ENCODE measurements at places on chromosomes 3 and 15.

DNA sequence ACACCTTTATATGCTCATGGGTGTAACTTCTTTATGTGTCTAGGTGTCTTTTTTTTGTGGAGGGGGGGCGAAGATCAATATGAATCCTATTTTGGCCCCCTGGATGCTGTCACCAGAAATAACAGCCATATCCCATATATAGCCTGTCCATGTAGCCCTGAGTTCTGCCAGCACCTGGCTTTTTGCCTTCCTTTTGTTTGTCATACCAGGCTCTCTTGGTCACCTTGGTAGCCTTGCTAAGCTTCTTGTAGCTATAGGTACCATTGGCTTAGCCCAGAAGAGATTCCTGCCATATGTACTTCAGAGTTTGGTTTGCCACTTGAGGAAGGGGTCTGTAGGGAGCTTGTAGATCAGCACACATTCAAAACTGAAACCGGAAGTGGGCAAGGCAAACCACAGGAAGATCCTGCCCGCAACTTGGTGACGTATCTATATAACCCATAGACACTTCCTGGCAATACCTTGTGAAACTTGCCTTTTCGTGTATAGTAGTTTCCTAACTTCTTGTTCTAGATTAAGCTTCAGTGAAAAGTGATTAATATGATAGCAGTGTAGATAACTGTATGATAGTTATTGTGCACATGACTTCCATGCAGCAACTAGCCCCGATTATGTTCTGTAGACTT lies 11.9 kb downstream of the RASA2 start:
- DNase-seq, result no peak

GRCh38 chr3:152203652-152204051 lies 65.1 kb upstream of the MBNL1 start:
- no peak for DNase-seq

DNA sequence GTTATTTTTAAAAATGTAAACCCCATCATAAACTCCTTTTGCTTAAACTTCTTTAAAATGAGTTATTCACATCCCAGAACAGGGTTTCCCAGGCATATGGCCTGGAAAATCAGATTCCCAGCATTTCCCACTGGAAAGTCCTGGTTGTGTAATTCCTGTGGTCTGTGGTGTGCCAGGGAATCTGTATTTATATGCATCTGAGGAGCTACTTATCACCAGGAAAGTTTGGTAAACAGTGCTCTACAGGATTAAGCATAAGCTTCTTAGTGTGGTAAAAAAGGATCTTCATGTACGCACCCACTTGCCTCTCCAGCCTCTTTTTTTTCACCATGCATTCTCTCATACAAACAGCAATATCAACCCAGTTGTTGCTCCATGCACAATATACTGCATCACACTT lies 28.2 kb downstream of the MEIS2 start:
- no peak for DNase-seq

DNA sequence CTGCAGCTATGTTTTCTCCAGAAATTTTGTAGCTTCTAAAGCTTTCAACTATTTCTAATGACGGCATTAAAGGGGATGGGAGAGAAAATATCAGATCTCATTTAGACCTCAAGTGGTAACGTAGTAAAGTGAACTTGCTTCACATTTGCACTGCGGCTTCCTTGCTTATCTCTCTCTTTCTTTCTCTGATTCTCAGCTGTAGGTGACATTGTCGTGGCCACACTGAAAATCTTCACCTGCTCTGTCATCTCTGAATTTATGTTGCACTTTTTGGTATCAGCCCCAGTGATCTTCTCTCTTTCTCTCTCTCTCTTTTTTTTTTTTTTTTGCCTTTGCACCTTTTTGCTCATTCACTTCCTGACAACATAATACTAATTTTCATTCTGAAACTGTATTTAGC lies 254.1 kb upstream of the SATB1 start:
- DNase-seq, result no peak

DNA sequence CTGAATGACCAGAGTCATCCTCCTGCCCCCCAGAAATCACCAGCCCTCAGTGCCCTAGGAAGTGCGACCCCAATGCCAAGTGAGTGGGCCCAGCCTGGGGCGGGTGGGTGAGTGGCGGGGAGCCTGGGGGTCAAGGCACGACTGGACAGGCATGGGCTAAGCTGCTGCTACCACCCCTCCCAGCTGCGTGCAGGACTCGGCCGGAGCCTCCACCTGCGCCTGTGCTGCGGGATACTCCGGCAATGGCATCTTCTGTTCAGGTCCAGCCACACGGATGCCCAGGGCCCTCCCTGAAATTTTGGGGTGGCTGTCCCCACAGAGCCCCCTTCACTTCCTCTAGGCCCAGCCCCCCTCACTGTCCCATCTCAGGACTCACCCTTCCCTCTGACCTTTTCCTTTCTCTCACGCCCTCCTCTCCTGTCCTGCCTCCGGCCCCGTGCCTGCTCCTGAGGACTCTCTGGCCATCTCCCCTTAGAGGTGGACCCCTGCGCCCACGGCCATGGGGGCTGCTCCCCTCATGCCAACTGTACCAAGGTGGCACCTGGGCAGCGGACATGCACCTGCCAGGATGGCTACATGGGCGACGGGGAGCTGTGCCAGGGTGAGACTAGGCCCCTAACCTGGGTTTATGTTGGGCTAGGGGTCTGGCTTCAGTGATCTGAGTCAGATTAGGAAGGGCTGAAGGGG lies 17.0 kb downstream of the NT5DC2 start:
- no peak for DNase-seq

DNA sequence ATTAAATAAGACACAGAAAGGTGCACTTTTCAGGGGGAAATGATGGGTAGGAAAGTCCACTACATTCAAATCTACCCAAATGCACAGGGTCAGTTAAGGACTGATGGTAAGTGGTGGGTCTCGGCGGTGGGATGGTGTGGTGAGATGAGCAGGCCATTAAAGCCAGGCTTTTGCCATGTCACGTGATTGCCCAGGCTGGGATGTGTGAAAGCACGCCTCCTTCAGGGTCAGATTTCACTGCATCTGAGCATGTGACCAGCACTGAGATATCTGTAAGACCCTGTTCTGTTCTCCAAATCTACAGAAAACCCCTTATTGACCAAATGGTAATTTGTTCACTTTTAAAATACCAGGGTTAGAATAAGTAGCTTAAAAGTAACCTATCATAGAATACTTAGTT lies 301.5 kb downstream of the MEX3B start:
- DNase-seq, result no peak

- DNase-seq, result no peak
Observed at GRCh38 chr15:65612949-65613744, 2.2 kb upstream of the INTS14 start.

GRCh38 chr15:45276831-45277230 lies 24.8 kb downstream of the SLC28A2 start:
- no peak for DNase-seq

Measured in DMS79 (cell line).